ENCODE measurements at places on chromosomes 12 and 14. TPM values are rescaled to one million over a fixed set of nuclear protein-coding genes. Genes with fewer than 3 reads are reported as not detected.
A peak's percentile ranks its signal among the peaks of the same experiment; 100 is the strongest.

GRCh38 chr12:93158065-93158843 is 219.5 kb upstream of the NUDT4 start:
- DNase-seq, result no peak

DNA sequence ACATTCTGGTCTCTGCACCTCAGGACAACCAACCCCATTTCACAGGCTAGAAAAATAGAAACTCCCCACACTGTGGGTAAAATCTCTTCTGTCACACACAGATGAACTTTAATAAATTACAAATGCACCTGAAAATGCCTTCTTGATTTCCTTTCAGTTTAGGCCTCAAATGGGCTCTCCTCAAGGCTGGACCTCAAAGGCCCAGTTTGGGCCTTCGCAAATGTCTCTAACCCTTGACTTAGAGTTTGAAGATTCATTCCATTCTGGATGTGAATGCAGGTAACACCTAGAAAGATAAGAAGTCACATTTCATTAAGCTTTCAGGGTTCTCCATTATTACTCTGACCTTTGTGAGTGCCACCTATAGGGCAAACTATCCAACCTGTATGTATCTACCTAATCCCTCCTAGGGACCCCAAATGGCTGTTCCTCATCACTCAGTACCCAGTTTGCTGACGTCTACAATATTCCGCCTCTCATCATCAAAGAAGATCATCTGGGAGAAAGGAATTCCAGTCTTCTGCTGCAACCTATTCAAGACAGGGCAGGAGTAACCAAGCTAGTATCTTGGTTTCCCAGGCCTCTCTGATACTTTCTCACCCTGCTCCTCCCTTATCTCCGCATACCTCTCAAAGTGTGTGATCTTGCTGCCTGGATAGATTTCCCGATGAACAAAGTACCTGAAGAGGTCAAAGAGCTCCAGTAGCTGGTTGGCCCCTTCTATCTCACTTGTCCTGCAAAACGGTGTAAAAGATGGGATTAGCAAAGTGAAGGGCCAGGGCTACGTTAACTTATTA is 776 bp upstream of the CHMP4A start:
- no peak for DNase-seq

GRCh38 chr14:23621204-23621931 is 14.8 kb upstream of the DHRS2 start:
- DNase-seq, result peak; percentile 35

The DYRK4 gene
- 38.9 TPM for total RNA-seq

DNA sequence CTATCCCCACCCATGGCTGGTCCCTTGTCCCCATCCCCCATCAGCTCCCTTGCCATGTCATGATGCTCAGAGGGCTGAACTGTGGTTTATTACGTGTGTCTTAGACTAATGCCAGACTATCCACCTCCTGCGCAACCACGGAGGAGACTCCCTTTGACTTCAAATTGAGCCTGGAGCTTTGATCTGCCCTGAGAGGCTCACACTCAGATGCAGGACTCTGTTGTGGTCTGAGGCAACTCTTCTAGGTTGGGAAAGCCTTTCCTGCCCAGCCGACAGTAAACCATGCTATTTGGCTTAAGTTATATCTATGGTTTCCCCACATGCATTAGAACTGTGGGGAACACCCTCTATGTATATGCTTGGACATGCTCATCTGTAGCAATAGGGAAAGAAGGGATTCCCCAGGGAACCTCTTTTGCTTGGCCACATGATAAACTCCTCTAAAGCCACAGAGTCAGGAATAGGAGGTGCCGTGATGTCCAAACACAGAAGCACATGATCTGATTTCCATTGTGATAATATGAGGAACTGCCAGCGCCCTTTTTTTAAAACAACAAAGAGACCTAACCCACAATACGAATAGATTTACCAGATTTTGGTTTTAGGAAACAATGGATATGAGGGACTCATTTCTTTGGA is 11.1 kb upstream of the LGALS3 start:
- DNase-seq, result no peak

DNA sequence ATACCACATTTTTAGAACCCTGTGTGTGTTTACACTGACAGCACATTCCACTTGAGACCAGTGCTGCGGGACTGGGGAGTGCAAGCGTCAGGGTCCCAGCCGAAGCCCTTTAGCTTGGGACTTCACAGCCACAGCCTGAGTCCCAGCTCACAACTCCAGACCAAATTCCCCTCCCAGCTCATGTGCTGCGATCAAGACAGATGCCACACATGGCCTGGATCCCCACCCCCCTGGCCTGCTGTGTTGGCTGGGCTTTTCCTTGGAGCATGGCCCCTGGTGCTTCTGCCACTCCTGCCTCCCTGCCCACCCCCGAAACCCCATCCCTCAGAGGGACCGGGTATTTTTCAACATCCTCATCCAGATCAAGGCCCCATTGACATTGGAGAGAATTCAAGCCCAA is 63.7 kb downstream of the WDR20 start:
- DNase-seq, result no peak

DNA sequence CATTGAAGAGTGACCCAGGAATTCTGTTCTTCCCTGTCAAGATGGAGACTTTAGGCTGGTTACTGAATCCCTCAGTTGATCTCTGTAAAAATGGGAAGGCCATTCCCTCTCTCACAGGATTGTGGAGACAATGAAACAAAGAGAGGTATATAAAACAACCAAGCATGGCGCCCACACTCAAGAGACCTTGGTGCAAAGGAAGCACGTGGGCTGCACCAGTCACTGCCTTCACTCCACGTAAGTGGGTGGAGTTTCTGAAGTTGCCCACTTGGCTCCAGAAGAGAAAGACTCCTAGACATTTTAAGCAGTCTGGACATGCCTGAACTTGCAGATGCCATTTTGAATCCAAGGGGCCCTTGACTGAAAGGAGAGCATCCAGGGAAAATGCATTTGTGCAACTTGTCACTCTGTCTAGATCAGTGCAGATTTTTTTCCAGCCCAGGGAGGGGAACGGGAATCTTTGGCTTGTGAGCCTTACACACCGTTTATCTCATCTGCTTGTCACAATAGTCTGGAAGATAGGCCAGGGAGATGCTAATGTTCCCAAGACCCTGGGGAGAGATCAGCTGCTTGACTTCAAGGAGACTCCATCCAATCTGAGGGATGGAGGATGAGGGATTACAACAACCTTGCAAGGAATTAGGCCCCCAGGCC is 96.9 kb upstream of the TBX3 start:
- no peak for DNase-seq

The OR10G2 gene
- total RNA-seq, result not detected

DNA sequence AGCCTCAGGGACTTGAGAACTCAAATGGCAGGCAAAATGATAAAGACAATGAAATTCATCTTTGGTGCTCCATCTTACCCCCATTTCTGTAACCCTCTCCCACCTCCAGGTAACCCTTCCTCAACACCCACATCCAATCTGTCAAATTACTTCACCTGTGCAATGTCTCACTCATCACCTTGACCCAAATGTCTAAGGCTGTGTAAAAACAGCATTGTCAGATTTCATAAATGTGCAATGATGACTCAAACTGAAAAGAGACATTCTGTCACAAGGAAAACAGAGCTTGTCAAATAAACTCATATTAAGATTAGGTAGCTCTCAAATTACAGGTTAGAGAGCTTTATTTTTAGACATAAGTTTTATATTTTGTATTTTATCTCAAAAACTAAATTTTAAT is 19.9 kb upstream of the COCH start:
- no peak for DNase-seq

GRCh38 chr14:75156901-75157300 is 19.5 kb downstream of the TMED10 start:
- no peak for DNase-seq

DNA sequence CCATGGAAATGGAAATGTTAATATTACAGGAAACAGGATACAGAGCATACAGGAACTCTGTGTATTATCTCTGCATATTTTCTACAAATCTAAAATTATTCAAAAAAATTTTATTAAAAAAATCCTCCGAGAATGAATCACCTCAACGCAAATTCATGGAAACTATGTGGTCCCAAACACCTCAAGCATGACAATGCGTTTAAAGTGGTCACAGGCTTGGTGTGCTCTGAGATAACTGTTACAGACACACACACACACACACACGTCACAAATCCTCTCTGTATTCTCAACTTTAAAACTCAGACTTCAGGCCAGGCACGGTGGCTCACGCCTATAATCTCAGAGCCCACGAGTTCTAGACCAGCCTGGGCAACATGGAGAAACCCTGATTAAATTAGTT is 45.3 kb upstream of the MTERF2 start:
- no peak for DNase-seq

GRCh38 chr14:51059032-51059431 is 35.9 kb downstream of the TRIM9 start:
- DNase-seq, result no peak

The SPIC gene
- total RNA-seq, result 0.42 TPM

The GALNT6 gene
- 1.1 TPM for total RNA-seq

The SLC6A13 gene
- 0.53 TPM for total RNA-seq

DNA sequence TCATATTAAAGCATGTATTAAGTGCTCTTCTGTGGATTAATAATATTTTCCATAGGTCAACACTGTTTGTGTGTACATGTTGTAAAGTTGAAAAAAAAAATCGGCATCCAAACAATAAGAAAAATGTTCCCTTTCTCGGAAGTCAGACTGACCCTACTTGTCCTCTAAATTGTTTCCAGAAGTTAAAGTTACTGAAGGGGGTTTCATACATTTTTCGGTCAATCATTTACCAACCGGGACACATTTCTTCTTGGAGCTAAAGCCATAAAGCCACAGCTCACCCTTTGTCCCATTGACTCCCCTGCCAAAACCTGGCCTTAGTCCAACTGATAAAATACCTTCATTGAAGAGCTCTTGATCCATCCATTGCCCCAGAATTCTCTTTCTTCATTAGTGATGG is 230.0 kb downstream of the ANO2 start:
- no peak for DNase-seq

GRCh38 chr12:41981013-41981412 is 163.7 kb downstream of the GXYLT1 start:
- no peak for DNase-seq

- no peak for DNase-seq
These were observed 337.5 kb downstream of the CCDC91 start for GRCh38 chr12:28527631-28528249.

- no peak for DNase-seq
These were observed 37.5 kb downstream of the CCNK start for GRCh38 chr14:99518441-99519346.

The DCN gene
- 3,503 TPM for total RNA-seq

DNA sequence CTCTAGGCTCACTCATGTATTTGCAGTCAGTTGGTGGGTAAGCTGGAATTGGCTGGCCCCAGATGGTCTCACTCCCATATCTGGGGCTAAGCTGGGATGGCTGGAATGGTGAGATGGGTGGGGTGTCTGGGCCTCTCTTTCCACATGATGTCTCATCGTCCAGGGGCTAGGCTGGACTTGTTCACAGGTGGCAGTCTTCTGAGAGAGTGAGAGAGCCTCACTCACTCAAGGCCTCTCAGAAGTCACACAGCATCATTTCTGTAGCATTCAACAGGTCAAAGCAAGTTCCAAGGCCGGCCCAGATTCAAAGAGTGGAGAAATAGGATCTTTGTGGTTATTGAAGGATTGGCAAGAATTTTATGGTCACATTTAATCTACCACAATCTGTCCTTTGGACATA is 102.7 kb downstream of the UNC79 start:
- DNase-seq, result no peak

The KRT85 gene
- total RNA-seq, result not detected

The ANO4 gene
- 3.5 TPM for total RNA-seq

The KRT7 gene
- total RNA-seq, result 147 TPM

GRCh38 chr14:47675466-47676314 is at the start of gene MDGA2:
Gene MDGA2, minus strand, starts transcription at chr14:47675605.
- DNase-seq, result no peak

DNA sequence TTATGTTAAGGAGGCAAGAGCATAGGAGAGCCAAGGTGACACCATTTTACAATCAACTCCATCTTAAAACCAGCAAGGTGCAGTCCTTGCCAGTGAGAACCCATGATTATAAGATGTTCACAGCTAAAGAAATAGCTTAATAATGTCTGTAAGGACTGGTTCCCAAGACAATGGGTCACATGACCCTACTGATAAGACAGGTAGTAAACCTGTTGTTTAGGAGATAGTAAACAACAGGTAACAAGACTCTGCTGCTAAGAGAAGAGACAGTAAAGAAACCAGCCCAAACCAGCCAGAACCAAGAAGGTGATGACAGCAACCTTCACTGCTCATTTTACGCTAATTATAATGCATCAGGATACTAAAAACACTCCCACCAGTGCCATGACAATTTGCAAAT is 23.2 kb upstream of the BCAT1 start:
- no peak for DNase-seq

DNA sequence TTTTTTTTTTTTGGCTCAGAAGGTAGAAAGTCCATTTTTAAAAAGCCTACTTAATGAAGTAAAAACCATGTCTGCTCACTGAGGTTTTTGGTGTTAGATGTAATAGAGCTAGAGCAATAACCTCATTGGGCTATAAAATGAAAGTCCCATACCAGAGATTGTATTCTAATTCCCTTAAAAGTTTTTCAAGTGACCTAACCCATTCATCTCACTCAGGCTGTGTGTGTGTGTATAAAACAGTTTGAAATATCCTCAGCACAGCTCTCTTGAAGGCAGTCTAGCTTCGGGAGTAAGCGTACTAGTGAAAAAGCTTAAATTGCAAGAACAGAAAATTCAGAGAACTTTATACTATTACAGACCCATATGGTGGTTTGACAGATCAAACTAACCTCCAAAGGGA is 313.8 kb downstream of the CEP128 start:
- no peak for DNase-seq

DNA sequence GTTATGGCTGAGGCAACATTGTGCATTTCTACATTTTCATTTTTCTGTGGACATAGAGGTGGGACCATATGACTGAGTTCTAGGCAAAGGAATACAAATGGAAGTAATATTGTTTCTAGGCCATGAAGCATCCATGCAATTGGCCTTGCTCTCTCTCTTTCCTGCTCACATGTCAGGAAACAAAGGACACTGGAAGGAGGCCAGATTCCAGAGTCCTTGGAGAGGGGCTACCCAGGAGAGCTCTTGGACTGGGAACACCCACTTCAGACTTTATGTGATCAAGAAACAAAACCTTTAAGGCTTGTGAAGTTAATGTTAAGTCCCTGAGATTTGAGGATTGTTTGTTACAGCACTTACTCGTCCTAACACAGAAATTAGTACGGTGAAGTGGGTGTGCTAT is 32.8 kb downstream of the PDZRN4 start:
- no peak for DNase-seq

DNA sequence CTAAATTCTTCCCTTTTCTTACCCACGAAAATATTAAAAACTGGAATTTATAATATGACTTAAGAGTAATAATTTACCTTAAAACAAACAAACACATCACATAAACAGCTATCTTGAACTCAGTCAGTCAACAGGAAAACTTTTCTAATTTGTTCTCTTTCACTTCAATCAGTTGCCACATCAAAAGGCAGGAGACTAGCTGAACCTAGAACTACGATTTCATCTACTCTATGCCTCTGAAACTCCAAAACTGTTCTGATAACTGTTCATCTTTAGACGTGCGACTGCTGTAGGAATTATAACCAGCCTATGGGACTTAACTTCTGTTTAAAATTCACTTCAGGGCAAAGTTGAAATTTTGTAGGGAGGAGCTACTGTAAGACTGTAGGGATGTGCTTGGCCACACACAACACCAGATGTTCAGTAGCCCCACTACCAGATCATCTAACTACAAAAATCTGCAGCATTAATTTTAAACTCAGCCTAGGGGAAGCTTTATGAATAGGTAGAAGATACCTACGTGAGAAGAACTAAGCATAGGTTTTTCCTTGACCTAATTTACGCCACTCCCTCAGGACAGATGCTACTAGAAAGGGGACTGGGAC is 7.6 kb upstream of the RAD51AP1 start:
- DNase-seq, result no peak
